Adrenal gland (tissue), 19 donors: ENCODE measurements at places on chromosomes 5 and 9. TPM values are rescaled to one million over a fixed set of nuclear protein-coding genes. Genes with fewer than 3 reads are reported as not detected.

DNA sequence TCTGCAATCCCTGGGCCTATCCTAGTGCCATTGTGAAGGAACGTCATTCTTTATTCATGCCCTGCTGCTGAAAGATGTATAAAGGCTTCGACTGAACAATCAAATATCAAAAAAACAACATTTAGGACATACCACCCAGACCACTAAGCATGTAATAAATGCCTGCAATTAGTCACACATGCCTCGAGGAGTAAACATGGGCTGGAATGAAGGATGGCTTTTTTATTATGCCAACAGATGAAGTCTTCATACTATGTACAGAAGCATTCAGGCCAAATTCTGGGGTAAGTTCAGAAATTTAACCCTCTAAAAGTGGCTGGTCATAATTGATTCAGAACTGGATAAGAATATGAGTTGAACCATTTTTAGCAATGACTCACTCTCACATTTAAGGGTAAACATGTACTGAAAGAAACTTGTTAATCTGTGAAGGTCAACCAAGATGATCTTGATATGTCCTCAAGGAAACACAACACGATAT lies 38.1 kb downstream of the FAM240B start:
- no peak for DNase-seq

GRCh38 chr9:8160787-8161186 lies 361.2 kb upstream of the DMAC1 start:
- DNase-seq: no peak

- no peak for DNase-seq
Measured at GRCh38 chr9:136437430-136437829, 2.2 kb downstream of the INPP5E start.

DNA sequence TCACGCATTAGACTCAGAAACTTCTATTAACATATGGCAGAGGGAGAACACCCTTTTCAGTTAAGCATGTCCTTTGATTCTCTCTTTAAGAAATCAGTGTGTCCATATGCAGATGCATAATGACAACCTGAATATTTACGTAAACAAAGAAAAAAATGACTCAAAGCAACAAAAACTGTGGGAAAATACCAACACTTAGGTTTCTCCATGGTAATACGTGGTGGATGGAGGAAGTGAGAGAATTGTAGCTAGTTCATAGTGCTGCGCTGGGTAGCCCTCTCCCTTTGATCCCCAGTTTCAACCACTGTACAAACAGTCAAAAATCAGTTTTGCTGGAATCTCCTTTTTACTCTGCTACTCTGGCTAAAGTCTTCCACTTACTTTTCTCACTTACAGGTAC lies 2.0 kb upstream of the MAP3K1 start:
- no peak for DNase-seq

- DNase-seq: no peak
Measured at GRCh38 chr5:64727150-64727549, 36.8 kb downstream of the SHISAL2B start.

PCDHB13 gene
- 5.4 TPM for polyA plus RNA-seq

RNF208 gene
- 36.5 TPM for polyA plus RNA-seq

- no peak for DNase-seq
Measured at GRCh38 chr9:27785714-27786100, 212.4 kb upstream of the C9orf72 start.

NR5A1 gene
- polyA plus RNA-seq: 312 TPM

LAMC3 gene
- 67.0 TPM for polyA plus RNA-seq

ADCY2 gene
- 1.3 TPM for polyA plus RNA-seq

SLC36A2 gene
- polyA plus RNA-seq: not detected

- no peak for DNase-seq
Measured at GRCh38 chr5:149302641-149303040, 31.0 kb downstream of the AFAP1L1 start.

- no peak for DNase-seq
Measured at GRCh38 chr9:70954596-70955143, 166.8 kb downstream of the TRPM3 start.

AMACR gene
- polyA plus RNA-seq: 9.6 TPM

DNA sequence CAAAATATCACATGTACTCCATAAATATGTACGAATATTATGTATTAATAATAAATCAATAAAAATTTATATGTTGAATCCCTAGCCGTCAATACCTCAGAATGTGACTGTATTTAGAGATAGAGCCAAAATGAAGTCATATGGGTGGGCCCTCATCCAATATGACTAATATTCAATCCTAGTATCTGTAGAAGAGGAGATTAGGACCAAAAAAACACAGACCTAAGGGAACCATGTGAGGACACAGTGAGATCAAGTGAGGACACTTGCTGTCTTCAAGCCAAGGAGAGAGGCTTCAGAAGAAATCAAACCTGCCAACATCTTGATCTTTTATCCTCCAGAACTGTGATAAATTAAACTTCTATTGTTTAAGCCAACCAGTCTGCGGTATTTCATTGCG lies 3.7 kb upstream of the AMACR start:
- DNase-seq: no peak

DNA sequence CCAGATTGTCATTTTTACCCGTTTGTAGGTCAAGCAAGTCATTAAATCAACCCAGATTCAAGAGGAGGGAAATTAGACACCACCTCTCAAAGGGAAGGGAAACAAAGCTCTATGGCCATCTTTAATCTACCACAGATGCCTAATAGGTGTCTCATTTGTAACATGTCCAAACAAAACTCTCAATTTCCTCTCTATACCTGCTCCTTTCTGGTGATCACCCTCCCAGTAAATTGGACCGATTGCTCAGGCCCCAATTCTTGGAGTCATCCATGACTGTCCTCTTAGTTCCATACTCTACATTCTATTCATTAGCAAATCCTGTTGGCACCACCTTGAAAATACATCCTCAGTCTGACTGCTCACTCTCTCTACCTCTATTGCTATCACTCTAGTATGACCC lies 22.1 kb upstream of the UGCG start:
- DNase-seq: no peak

GRCh38 chr5:36236801-36237200 lies 4.9 kb downstream of the NADK2 start:
- no peak for DNase-seq

IPO11 gene
- polyA plus RNA-seq: 11.0 TPM

GRCh38 chr9:24045150-24045549 lies 219.1 kb upstream of the ELAVL2 start:
- DNase-seq: no peak

DNA sequence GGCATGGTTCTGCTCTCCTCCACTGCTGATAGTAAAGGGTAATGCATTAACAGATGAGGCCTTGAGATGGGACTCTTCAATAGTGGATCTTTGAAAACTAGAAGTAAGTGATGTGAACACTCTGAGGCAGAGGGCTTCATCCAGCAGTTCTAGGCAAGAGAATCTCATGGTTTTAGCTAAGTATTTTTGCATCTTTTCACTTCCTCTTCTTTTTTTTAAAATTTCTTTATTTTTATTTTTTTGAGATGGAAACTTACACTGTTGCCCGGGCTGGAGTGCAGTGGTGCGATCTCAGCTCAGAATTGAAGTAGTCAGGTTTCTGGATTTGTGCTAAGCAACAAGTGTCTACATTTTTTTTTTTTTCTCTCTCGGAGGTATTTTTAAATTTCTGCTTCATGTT lies 101.9 kb downstream of the MTRR start:
- DNase-seq: no peak

GRCh38 chr9:105141146-105141975 lies 103.1 kb upstream of the SLC44A1 start:
- no peak for DNase-seq

AK8 gene
- 2.0 TPM for polyA plus RNA-seq

DNA sequence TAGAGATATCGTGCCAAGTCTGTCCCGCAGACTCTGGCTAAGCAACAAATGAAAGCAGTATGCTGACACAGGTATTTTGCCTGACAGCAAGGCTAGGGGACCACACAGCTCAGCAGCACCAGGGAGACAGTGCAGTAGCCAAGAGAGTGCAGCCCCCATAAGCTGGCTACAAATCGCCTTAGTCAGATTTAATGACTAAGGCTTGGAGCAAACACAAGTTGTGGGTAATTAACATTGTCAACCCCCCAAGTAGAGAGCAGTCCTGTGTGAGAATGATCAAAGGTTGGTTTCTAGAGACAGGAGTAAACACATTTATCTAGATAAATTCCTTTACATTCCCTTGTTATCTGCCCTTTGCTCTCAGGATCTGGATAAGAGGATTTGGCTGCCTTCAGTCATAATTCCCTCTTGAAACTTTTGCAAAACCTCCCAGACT lies 1434.5 kb upstream of the CDH6 start:
- DNase-seq: no peak

AP3B1 gene
- polyA plus RNA-seq: 22.0 TPM

DNA sequence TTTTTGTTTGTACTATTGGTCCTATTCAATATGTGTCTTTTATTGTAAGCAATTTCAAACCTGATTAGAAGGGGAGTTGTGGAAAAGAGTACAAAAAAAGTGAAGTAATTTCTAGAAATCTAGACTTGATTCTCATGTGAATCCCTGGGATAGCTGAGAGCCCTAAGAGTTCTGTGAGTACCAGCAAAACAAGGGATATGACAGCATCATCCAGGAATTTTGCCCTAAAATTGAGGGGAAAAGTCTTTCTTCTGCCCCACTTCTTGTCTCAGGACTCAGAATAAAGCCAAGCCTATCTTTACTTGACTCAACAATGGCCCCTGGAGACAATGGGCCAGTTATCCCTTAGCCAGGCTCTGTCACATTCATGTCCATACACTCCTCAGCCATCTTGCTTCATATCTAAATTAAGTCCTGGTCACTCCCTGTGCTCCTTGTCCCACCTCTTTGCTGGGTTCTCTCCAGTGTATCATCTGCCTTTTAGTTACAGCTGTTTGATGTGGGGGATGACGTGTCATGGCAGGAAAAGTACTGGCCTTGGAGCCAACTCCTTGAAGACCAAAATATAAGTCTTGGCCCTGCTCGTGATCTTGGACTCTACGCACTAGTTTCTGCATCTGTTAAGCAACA lies 81.2 kb downstream of the ADAMTS12 start:
- DNase-seq: no peak

GRCh38 chr5:6705959-6706358 lies 7.3 kb upstream of the TENT4A start:
- peak; percentile 45 for DNase-seq

DNA sequence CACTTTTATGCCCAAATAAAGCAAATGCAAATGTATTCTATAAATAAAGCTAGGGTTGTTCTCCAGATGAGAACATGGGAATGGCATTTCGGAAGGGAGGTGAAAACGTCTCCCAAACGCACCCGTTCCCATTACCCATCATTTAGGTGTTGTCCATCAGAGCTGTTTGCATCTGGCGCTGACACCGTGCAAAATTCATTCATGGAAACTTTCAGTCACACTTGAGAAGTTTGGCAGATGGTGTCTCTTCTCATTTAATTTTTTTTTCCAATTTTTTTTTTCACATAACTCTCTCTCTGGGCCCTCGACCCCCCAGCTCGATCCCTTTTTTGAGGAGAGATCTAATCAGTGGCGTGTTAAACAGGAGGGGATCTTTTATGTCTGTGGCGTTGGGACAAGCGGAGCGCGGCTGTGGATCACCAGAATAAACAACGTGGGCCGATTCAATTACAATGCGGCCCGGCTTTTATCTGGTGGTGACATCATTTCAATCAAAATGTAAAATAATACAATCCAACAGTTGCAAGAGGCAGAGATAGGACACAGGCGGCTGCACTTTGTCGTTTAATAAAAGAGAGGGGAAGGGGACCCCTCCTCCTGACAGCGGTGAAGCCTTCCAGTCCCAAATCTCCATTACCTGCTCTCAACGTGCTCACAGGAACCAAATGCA lies 246.1 kb upstream of the IRX4 start:
- DNase-seq: no peak

DNA sequence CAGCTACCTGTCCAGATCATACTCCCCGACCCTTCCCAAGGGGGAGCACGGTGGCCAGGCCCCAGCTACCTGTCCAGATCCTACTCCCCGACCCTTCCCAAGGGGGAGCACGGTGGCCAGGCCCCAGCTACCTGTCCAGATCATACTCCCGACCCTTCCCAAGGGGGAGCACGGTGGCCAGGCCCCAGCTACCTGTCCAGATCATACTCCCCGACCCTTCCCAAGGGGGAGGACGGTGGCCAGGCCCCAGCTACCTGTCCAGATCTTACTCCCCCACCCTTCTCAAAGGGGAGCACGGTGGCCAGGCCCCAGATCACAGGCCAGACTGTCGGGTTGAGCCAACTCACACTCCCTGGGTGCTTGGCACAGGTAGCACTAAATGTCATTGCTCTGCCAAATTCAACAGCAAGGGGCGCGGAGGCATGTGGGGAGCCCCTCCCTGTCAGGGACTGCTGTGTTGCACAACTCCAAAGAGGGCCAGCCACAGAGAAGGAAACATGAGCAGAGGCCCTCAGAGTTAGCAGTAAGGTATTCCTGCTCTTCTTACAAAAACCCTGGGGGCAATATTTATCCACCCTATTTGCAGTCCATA lies 136.9 kb downstream of the OLFM1 start:
- DNase-seq: no peak

ABCA1 gene
- polyA plus RNA-seq: 58.4 TPM

TXNDC8 gene
- not detected for polyA plus RNA-seq
